Activated T-cell treated with anti-CD3 and anti-CD28 coated beads for 24 hours (primary cell): ENCODE measurements at places on chromosomes 2 and 18.

DNA sequence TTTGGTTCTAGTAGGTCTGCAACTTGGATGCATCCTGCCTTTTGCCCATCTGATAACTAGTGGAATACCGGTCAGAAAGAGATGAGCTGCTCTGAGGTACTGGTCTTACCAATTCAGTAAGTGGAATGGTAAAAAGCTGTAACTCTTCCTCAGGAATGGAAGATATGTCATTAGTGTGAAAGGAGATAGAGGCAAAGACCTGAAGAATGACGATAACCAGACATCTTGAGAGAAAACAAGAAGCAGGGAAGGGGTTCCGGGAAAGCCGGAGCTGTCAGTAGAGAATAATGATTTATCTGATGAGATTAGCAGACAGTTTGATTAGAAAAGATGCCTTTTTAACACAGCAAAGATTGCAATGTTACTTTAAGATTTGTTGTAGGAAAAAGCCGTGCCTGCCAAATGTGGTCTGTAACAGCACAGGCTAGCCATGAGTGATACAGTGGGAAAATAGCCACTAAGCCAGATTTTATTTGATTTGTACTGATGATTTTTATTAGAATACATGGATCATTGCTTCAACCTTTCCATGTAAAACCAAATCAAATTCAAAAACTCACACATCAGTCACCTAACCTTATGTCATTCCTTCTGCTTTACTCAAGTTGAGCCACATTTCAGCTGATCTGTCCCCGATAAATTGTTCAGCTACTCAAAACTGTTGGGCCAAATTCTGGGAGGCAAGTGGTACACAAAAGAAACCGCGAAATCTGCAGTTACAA is 110.0 kb downstream of the TCF4 start:
- DNase-seq = no peak

DNA sequence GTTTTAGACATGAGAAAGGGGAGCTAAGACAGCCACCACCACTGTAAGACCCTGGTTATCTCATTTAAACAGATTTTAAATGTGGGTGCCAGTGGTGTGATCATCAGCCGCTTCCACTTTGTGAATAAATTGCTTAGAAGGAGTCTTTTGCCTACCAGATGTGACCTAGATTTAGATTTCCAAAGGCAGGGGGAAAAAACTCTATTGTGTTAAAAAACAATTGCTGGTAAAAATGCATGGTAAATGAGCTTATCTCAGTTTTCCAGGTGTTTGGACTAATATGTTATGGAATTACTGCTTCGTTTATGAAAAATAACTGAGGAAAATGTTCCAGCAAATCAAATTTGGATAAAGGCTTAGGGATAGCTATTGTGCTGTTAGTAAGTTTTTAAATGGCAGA is 466.3 kb upstream of the RAB12 start:
- no peak for DNase-seq

GRCh38 chr2:220053919-220054318 is 426.5 kb downstream of the SLC4A3 start:
- no peak for DNase-seq

- no peak for DNase-seq
Measured at GRCh38 chr2:3137651-3138300, 239.8 kb downstream of the EIPR1 start.

GRCh38 chr2:136065907-136066306 is 52.0 kb downstream of the CXCR4 start:
- no peak for DNase-seq

GRCh38 chr18:75321431-75321830 is 106.1 kb downstream of the SMIM21 start:
- no peak for DNase-seq

DNA sequence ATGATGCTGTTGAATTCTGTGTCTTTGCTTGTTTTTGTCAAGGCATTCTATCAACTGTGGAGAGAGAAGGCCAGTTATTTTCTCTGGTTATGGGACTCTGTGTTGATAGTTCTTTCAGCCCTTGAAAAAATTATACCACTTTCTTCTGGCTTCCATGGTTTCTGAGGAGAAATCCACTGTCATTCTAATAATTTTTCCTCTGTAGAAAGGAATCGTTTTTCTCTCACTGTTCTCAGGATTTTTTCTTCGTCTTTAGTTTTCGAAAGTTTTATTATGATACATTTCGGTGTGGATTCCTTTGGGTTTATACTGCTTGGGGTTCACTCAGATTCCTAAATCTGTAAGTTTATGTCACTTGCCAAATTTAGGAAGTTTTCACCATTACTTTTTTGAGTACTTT is 6.6 kb downstream of the GALNT1 start:
- DNase-seq = no peak

DNA sequence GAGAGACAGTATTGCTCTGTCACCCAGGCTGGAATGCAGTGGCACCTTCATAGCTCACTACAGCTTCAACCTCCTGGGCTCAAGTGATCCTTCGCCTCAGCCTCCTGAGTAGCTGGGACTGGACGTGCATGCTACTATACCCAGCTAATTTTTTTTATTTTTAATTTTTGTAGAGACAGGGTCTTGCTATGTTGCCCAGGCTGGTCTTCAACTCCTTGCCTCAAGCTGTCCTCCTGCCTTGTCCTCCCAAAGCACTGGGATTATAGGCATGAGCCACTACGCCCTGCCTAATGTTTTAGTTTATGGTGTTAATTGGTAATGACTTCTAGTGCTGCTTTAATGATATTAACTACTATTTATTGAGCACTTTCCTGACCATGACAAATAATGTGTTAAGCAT is 18.3 kb downstream of the RNF138 start:
- DNase-seq = no peak

- DNase-seq = no peak
Measured at GRCh38 chr2:226137201-226137811, 662.3 kb downstream of the IRS1 start.

- DNase-seq = no peak
Measured at GRCh38 chr2:17518212-17519154, at the start of gene RAD51AP2. TSS of gene RAD51AP2 (minus strand) at chr2:17518440. CDS start at chr2:17518415, 25 bp downstream.

- no peak for DNase-seq
Measured at GRCh38 chr18:44286049-44286448, 394.6 kb upstream of the SETBP1 start.

- DNase-seq = no peak
Measured at GRCh38 chr2:236616031-236616430, 46.4 kb downstream of the ACKR3 start.

DNA sequence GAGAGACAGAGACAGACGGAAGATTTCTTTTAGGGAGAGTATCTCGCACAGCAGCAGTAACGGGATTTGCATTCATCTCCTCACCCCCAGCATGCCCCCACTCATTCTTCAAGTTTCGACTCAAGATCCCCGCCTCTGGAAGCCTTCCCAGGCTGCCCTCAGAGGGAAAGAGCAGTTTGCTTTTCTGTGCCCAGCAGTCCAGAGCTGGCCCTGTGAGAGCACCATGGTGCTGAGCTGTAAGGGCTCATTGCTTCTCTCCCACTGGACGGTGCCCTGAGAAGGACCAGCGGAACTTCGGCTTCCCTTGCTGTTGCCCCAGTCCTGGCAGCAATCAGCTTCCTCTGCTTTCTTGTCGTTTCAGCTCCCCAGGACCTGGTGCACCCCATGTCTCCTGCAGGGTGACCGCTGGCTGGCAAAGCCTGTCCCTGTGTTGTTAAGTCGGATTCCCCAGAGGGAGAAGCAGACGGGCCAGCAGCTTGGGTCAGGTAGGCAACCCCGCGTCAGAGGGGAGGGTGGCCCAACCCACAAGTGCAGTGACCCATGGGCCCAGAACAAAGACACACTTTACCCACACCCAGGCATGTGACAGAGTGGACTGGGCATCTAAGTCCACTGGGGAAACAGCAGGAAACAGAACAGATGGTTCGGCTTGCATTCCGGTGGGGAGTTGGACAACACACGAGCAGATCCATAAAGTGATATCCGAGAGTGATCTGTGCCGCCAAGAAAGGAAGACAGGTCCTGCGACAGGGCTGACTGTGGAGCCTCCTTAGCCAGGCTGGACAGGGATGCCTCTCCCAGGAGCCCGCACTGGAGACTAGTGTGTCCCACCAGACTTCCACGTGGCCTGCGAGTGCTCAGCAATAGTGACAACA is 36.6 kb downstream of the TMEM177 start:
- no peak for DNase-seq

DNA sequence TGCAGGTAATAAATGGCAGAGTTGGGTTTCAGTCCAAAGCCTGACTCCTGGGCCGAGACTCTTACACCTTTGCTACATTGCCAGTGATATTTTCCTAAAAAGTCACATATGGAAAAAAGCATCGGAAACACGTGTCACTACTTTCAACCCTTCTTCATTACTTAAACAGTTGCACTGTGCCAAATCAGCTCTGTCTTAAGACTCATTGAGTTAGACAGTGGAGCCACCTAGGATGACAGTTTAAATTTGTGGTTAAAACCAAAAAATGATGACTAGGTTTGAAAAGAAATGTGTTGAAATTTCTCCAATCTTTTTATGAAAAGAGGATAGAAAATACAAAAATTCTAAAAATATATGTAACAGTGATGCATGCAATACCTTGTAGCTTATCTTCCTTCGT is 97.5 kb downstream of the TMEM247 start:
- DNase-seq = no peak

DNA sequence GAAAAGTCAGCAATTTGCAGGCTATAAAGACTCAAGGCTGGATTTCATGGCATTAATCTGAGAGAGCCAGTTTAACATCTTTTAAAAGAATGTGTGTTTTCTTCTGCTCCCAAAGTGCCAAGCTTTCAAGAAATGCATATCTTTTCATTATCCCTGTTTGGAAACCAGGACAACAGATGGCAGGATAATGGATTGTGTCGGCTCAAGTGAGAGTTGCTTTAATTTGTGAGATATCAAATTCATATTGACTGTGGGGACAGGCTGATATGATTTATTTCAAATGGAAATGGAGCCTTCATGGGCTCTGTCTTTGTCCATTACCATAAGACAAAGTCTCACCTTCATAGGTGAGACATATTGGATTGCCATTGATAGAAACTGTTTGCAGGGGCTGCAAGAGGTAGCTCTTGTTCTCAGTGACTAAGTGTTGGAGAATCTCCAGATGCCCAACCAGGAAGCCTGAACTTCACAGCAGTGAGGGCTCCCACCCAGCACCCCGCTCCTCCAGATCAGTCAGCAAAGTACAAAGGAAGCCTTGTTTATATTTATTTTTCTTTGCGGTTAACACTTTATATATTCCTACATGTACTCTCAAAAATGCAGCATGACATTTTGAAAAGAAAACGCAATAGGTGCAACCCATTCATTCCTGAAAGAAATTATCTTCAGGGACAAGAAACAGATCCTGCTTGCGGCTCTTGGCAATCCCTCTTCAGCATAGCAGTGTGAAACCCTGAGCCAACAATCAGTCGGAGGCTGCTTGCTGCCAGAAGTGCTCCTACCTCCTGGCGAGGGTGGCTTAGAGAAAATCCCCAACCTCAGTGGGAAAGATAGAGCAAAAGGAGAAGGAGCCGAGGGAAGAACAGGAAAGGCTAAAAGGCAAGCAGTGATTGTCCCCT is 65.8 kb upstream of the ATL2 start:
- no peak for DNase-seq

- DNase-seq = no peak
Measured at GRCh38 chr2:162295009-162295408, 23.5 kb downstream of the IFIH1 start.

DNA sequence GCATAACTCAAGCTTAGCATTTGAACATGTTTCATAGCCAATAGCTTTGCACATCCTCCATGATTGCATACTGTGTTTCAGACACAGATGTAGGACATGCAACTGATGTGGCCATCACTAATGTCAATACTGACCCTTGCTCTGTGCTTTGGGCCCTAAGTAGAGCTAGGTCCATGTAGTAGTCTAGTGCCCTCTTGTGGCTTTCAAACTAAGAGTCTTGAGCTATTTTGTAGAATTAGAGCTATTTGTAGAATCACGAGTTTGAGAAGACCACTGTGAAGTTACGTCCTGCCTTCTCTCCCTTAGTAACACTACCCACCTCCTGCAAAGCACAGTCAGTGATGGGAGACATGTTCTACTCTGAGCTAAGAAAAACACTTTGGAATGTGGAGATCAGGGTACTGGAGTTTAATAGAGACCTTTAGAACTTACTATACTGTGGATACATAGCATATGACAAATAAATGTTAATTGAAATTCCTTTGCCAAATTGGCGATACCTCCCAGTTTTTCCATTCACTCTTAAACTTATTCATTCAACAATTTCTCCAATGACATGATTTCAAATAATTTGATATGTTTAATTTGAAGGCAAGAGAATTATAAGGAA is 306.5 kb upstream of the TNP1 start:
- no peak for DNase-seq

- no peak for DNase-seq
Measured at GRCh38 chr2:29063056-29063455, 11.3 kb downstream of the PCARE start.

- DNase-seq = no peak
Measured at GRCh38 chr18:841647-842370, 29.8 kb upstream of the YES1 start.

DNA sequence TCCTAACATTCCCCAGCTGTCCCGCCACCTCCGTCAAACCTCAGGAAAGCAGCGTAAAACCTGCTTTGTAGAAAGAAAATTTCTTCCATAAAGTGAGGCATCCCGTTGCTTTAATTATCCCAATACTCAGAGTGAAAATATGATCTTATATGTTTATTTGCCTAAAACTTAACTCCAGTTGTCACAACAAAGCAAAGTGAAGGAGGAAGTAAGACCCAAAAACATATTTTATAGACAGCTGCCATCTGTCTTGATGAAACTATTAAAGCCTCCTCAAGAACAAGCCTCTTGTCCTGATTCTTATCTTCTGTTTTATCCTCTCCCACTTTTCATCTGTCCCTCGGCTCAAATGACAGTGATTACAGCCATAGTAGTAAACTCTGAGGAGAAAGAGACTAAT is 28.9 kb upstream of the LPIN2 start:
- no peak for DNase-seq

DNA sequence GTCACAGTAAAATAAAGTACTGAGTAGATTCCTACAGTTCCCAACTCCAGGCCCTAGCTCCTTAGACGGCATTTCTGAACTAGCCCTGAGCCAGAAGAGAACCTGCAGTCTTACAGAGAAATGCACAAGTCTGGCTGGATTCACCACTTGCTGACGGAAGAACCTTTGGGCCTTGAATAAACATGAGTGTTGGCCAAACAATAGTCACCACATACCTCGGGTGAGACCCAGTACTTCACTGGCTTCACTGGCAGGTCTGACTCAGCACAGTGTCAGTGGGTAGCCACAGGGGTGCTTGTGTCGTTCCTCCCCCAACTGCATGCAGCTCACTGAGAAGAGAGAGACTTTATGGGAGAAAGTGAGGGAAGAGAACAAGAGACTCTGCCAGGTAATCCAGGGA is 88.9 kb downstream of the TMEM185B start:
- DNase-seq = no peak

- DNase-seq = no peak
Measured at GRCh38 chr2:79125721-79125985, 5.4 kb downstream of the REG1A start.

DNA sequence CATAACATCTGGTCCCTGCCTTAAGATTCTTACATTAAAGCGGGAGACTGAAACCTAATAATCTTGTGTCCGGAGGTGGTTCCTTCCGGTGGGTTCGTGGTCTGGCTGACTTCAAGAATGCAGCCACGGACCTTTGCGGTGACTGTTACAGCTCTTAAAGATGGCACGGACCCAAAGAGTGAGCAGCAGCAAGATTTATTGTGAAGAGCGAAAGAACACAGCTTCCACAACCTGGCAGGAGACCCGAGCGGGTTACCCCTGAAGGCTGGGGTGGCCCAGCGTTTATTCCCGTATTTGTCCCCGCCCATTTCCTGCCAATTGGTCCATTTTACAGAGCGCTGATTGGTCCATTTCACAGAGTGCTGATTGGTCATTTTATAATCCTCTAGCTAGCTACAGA is 122.3 kb upstream of the SIX2 start:
- DNase-seq = no peak
